ENCODE measurements at places on chromosomes 6 and 20.

- DNase-seq: no peak
These were observed 88.6 kb downstream of the PSMB1 start for GRCh38 chr6:170464524-170464979.

DNA sequence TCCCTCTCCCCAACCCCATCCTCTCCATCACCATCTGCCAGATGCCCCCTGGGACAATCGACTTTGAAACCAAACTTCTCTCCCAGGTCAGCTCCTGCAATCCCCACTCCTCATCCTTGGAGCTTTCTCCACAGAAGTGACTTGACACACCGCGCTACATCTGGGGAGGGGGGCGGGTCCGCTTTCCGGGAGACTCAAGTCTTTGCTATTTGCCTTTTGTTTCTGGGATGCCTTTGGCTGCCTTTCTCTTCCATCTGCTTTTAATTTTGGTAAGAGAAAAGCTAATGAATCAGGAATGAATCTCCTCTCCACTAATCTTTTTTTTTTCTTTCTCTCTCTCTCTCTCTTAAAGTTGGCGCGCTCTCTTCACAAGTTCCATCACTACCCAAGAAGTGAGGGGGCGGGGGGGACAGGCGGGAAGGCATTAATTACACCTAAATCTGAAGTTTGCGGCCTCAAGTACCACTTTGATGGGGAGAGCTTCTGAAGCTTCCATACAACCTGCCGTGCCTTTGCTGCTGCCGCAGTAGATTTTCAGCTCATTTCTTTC is 664 bp upstream of the TPBG start:
- no peak for DNase-seq

- DNase-seq: no peak
These were observed 124.9 kb downstream of the BMP7 start for GRCh38 chr20:57141492-57141891.

DNA sequence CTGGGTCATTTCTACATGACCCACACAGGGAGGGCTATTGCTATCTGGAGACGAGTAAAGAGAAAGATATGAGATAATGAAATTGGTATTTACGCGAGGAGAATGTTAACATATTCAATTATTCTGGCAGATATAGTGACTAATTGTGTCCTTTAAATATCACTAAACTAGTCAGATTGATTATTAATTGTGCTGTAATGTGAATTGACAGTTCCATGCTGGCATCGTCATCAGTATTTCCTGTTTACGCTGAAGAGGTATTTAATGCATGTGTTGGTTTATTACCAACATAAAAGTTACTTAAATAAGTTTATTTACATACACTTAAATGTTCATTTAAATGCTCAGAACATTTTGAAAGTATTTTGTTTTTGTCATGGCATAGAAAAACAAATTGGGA is 35.7 kb upstream of the OGFRL1 start:
- peak; percentile 32 for DNase-seq

DNA sequence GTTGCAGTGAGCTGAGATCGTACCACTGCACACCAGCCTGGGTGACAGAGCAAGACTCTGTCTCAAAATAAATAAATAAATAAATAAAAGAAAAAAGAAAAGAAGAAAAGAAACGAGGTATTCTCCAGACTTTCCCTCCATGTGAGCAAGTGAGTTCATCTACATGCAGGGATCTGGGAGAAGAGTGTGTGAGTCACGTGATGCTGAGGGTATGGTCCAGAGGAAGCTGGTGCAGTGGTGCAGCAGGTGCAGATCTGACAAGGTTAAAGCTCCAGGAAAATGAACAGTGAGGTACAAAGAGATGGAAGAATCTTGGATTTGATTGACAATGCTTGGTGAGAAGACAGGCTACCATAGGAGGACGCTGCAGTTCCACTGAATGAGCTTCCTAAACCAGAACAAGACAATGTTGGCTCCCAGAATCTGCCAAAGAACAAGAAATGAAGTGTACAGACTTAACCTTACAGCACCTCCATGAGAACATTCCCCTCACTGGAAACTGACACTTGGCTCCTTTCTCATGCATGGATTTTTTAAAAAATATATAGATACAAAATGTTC is 79.5 kb upstream of the BTBD3 start:
- no peak for DNase-seq

DNA sequence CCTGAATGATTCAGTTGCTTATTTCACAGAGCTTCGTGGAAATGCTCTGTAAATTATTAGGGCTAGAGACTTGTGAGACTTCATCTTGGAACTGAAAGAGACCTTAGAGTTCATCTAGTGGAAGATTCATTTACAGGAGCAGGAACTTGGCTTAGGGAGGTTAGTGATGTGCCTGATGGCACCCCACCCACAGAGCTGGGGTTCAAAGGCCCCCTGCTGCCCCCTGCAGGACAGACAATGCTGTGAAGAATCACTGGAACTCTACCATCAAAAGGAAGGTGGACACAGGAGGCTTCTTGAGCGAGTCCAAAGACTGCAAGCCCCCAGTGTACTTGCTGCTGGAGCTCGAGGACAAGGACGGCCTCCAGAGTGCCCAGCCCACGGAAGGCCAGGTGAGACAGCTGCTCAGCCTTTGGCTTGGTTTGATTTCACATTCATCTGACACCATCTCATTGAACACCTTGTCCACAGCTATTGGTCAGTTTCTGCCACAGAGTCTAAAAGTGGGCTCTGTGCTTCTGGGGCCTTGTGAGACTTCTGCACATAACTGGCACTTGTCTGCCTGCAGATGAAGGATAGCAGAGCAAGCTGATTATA is 25.1 kb downstream of the MYBL2 start:
- DNase-seq: peak; percentile 60

- DNase-seq: no peak
These were observed 3.8 kb upstream of the PIGU start for GRCh38 chr20:34680586-34681175.

GRCh38 chr6:114195027-114195365 is 147.8 kb downstream of the HS3ST5 start:
- DNase-seq: no peak

DNA sequence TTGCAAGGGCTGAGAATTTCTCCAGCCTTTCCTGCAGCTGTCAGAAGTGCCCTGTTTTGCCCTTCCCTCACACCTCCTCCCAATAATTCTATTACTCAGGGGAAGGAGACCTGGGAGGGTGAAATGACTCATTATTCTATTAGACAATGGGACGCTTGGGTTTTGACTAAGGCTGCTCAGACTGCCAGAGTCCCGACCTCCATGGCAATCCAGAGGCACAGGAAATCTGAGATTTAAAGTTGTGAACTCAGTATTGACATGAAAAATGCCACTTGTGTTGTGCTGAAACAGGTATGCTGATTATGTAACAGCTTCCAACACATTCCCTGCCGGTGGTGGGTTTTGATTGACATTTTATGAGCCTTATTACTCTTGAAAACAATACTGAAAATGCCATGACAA is 625.9 kb upstream of the FLRT3 start:
- DNase-seq: peak; percentile 86

GRCh38 chr20:45508068-45508886 is 7.1 kb downstream of the SPINT3 start:
- no peak for DNase-seq

DNA sequence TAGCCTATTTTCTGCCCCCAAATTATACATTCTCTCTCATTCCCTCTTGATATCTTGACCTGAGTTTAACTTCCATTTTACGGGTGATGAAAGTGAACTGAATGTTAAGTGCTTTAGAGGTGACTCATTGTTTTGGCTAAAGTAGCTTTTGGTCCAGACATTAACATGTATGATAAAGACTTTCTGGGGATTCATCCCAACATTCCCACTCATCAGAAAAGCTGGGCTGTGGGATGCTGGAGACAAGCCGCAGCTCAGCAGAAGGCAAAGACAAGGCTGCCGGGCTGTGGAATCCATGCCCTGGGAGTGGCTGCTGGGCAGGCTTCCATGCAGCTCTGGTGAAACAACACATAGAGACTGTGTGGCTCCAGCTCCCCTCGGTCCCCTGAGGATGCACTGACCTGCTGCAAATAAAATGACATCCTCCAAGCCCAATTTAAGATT is 89.9 kb upstream of the SYNDIG1 start:
- DNase-seq: no peak

- DNase-seq: no peak
These were observed 204.8 kb upstream of the NOX3 start for GRCh38 chr6:155660251-155660977.

- DNase-seq: no peak
These were observed 1.5 kb upstream of the GRIK2 start for GRCh38 chr6:101391772-101392585.

DNA sequence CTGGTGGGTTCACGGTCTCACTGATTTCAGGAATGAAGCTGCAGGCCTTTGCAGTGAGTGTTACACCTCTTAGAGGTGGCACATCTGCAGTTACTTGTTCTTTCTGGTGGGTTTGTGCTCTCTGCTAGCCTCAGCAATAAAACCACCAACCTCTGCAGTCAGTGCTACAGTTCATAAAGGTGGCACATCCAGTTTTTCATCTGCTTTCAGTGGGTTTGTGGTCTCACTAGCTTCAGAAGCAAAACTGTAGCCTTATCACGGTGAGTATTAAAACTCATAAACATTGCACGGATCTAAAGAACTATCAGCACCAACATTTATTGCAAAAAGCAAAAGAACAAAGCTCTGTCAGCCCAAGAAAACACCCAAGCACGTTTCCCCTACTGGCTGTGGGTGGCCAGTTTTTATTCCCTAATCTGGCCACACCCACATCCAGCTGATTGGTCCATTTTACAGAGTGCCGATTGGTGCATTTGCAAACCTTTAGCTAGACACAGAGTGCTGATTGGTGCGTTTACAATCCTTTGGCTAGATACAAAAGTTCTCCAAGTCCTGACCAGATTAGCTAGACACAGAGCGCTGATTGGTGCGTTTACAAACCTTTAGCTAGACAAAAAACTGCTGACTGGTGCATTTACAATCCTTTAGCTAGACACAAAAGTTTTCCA is 3.4 kb upstream of the TMEM14C start:
- peak; percentile 48 for DNase-seq

DNA sequence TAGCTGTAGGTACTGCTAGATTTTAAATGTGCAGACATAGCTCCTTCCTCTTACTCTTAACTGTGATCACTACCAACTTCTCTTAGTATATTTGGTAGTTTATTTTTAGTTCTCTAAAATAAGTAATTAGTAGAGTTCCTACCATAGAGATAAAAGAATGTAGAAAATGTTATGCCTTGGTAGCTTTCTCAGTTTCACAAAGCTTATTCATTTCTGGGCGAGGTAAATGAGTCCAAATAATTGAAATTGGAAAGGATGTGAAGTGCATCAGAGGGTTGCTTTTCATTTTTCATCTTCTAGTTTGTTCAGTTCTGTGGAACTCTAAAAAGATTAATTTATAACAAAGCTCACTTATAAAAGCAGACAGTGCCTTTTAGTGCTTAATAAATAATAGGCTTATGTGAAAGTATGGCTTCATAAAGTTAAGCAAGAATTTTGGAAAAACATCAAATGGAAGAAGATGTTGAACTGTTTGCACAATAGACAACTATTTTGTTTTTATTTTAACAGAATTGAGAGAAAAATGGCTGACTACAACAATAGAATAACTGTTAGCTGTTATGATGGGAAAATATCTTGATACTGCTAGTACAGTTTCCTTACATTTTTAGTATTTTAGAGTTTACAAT is 303.7 kb downstream of the UTRN start:
- no peak for DNase-seq

DNA sequence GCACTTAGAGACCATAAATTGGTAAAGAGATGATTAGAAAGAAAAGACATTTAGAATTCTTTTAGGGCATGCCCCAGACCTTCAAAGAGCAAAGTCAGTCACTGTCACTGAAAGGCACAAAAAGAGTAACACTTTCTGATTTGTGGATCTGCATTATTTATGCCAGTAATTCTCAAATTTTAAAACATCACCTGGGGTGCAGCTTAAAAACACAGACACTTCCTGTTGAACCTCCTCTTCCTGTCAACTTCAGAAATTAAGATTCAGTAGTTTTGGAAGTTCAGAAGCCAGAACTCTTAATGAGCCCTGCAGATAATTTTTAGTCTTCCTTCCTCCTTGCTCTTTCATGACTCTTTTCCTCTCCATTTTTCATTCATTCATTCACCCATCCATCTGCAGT is 137.5 kb downstream of the NRN1 start:
- DNase-seq: no peak

- no peak for DNase-seq
These were observed 69.7 kb upstream of the HINT3 start for GRCh38 chr6:125886914-125887313.

DNA sequence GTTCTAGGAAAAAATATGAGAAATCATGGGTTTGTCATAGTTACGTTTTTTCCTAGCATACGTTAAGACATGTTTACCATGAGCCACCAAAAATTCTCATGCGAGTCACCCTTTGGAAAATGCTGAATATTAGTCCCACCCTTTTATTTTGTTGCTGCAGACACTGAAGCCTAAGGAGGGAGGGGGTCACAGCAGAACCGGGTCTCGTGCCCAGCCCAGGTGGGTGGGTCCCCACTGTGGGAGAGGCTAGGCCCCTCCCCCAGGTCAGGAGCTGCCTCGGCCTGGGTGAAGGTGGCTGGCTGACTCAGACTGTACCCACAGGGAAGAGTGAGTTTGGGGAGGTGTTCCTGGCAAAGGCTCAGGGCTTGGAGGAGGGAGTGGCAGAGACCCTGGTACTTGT is 26.2 kb upstream of the SRF start:
- DNase-seq: no peak

- DNase-seq: no peak
These were observed 118.5 kb downstream of the SYCP2 start for GRCh38 chr20:59814840-59815340.

GRCh38 chr20:21840991-21841390 is 135.5 kb downstream of the PAX1 start:
- DNase-seq: no peak

DNA sequence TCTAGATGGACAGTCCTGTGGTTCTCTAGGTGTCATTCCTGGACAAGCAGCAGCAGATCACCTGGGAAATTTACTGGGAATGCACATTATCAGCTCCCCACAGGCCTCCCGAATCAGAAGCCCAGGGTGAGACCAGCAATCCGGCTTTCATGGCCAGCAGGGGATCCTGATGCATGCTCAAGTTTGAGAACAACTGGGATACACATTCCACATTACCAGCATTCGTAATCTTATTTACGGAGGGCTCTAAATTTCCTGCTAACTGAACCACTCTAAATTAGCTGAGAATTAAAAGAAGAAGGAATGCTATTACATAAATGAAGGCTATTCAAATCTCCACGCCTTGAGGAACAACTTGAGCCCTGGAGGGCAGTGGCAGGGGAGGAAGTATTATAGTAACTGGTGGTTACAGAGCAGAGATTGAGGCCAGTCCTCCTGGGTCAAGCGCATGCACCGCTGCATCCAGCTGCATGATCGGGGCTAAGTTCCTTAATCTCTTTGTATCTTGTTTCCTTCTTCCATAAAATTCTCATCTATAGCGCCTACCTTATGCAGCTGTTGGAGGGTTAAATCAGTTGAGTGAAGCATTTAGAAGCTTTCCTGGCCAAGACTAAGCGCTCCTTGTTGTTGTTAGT is 403.7 kb downstream of the CDH26 start:
- DNase-seq: no peak

Measured in dermis blood vessel endothelial cell (primary cell).